ENCODE measurements at places on chromosomes 6 and 20.

DNA sequence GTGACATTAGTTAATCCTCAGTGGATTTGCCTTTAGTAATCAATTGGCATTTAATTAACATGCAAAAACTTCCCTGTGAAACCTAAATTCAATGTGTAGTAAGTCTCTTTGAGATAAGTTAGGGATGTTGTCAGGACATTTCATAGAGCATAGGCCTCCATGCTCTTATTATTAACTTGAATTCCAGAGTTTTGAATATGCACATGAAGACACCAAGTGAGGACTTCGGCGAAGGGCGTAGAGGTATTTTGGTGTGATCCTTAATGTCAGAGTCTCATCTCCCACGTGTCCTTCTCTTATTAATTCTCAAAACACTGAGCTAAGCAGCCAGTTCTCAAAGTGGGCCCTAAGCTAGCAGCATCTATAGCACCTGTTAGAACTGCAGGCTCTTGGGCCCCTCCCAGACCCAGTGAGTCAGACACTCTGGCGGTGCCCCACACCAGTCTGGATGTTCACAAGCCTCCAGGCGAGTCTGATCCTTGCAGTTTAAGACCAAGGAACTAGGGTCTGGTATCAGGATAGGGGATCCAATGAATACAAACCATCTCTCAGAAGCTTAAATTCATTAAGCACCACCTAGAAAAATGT is 292.1 kb downstream of the QKI start:
- no peak for DNase-seq

DNA sequence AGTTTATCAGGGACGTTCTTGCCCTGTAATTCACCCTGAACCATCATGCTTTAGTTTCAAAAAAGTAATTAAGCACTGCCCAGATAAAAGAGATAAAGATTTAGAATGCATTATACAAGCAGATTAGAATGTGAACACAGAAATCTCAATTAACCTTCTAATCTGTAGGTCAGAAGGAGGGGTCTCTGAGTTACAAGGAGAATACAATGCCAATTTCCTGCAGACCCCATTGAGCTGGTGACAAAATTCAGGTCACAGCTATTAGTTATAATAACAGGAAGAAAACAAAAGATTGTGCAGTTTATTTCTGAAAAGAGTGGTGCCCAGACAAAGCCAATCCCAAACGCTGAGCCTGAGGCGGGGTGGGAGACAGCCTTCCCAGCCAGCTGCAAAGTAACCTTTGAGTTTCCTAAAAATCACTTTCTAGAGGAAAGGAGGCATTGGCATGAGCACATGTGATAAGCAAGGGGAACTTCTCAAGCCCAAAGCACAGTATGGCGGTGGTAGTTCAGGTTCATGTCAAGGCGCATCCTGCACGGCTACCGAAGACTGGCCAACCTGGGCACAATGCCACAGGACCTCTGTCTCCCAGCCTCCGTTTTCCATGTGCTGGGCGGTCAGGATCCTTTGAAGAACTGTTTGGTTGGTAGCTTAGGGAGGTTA is 192.5 kb downstream of the TTLL2 start:
- DNase-seq, result no peak

DNA sequence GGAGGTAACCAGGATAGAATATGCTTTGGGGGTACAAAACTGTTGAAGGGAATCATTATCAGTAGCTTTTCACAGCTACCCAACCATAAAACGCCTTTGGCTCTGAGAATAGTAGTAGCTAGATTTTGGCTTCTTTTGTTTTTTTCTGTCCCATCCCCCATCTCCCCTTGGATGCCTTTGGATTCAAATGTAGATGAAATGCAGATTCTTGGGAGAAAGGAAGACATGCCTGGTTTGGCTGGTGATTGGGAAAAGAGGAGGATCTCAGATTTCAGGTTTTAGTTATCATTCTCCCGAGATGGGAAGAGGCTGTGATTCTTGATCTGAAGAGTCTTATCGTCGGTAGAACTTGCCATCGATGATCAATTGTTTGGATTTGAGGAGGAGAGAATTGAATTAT is 3.5 kb upstream of the CDYL start:
- DNase-seq, result no peak

DNA sequence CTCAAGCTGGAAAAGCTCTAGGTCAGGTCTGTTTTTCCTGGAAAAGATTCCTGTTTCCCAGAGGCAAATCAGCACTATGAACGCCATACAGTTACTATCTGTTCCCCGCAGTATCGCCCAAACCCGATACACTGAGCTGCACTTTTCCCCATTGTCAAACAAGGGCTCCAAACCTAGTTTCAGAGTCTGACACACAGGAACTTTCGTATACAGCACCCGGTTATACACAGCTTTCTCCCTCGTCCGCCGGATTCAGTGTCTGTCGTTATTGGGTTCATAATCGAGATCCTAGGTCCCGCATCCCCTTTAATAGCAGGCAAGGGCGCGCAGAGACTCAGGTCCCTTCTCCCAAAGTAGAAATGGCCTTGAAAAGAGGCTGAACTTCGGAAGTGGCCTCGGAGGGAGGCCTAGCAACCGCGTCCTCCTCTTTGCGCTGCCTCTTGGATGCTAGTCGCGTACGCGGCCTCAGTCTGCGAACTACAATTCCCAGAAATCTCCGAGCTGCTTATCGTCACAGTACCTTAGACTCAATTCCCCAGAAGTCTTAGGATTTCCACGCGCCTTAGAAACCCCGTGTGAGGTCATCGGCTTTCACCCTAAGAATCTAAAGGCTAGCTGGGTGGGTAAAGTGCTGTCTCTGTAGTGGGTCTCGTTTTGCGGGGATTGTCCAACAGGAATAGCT is 34.2 kb downstream of the ZNF391 start:
- no peak for DNase-seq

- no peak for DNase-seq
Measured at GRCh38 chr6:76453270-76453669, 380.8 kb upstream of the IMPG1 start.

GRCh38 chr20:23823111-23823510 is 3.4 kb downstream of the CST2 start:
- DNase-seq, result no peak

GRCh38 chr6:26516481-26517427 is 16.7 kb downstream of the BTN1A1 start:
- no peak for DNase-seq

DNA sequence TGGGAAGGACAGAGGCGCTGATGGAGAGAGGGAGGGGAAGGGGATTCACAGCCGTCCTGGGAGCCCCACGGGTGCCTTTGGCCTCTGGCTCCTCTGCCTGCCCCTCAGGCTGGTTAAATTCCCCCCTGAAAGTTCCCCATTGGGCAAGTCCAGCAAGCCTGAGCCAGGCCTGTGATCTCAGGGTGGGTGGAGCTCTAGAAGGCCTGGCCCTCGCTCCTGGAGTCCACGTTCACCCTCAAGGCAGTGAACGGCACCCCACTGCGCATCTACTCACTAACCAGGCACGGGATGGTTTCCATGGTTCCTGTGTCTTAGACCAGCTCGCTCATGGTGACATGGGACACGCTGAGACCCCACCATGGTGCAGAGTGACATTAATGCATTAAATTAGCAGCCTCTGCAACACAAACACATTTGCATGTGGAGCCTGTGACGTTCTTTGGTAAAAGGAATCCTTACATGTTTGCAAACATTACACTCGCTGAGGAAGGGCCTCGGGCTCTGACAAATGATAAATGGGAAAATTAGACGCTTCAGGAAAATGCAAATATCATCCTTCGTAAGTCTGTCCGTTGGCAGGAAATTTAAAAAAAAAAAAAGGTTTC is 452.7 kb downstream of the PREX1 start:
- DNase-seq, result no peak

GRCh38 chr6:87772597-87773530 is 70.8 kb upstream of the AKIRIN2 start:
- DNase-seq, result no peak

DNA sequence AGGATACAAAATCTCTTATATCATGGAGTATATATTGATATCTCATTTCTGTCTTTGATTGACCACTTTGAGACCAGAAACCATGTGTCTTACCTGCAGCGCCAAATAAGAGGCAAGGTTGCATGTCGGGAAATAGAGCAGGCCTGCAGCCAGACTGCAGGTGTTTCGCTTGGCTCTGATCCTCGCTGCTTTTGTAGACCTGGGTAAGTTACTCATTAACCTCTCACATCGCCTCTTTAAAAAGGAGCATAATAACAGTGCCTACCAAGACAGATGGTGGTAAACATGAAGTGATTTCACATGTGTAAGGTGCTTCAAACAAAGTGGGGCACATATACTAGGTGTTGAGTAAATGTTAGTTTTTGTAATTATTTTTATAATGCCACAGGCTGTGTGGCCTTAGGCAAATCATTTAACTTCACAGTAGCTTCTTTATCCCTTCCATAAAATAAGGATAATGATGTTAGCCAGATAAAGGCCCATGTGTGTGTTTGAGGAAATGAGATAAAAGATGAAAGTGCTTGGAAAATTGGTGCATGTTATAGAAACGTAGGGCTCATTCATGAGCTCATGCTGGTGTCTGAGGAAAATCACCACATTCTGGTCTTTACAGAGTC is 248.8 kb upstream of the MAP3K7 start:
- no peak for DNase-seq

DNA sequence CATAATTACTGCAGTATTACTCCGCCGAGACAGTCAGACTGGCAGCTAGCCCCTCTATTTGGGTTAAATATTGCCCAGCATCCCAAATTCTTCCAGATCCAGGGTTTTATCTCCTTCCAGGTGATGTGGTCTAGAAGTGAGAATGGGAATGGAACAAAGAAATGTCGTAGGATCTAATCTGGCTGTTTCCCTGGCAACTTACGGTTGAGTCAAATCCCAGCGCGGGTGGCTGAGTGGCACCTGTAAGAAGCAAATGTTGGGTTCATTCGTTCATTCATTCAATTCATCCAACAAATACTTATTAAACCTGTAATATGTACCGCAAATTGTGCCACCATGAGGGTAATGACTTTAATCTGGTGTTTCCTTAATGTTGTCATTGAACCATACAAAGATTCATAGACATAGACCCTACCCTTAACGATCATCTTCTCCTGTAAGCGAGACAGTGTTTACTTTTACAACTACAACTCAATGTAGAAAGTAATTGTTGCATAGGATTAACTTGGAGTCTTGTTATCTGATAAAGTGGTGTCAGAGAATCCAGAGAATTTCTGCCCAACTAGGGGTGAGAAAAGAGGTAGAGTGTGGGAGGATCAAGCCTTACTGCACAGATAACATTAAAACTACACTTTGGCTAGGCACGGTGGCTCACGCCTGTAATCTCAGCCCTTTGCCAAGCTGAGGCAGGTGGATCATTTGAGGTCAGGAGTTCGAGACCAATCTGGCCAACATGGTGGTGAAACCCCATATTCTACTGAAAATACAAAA is 91.3 kb upstream of the ADGRF1 start:
- DNase-seq, result no peak

GRCh38 chr6:7604003-7604402 is 14.0 kb downstream of the SNRNP48 start:
- DNase-seq, result no peak

GRCh38 chr6:29723262-29723665 is at the start of gene HLA-F:
HLA-F (plus strand) TSS chr6:29723434; CDS start chr6:29723464, 30 bp downstream.
- peak; percentile 76 for DNase-seq

GRCh38 chr6:127266178-127266891 is at the start of gene RNF146:
RNF146 (plus strand) TSS chr6:127266864; CDS start chr6:127280339, 13,475 bp downstream.
- no peak for DNase-seq

GRCh38 chr6:41503827-41504465 is 42.2 kb upstream of the FOXP4 start:
- DNase-seq, result peak; percentile 74

DNA sequence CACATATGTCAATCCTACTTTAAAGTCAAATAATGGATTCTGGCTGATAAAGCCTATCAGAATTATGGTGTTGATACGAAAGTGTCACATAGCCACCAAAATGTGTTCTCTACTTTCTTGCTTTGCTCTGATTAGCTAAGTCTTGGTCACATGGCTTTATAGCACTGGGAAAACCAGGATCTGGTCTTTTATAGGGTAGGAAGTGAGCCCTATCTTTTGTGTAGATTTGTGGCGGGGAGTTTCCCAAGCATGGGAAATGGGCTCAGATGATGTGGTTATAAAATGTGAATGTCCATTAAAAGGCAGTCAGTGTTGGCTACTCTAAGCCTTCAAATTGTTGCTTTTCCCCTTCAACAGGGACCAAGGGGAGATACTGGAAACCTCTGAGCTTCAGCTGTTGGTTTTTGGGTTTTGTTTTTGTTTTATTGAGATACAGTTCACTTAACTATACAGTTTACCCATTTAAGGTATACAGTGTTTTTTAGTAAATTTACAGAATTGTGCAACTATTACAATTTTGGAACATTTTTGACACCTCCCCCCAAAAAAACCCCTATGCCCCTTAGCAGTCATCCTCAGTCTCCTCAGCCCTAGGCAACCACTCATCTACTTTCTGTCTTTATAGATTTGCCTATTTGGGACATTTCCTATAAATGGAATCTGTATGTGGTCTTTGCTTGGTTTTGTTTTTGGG is 12.2 kb downstream of the RRP36 start:
- no peak for DNase-seq

DNA sequence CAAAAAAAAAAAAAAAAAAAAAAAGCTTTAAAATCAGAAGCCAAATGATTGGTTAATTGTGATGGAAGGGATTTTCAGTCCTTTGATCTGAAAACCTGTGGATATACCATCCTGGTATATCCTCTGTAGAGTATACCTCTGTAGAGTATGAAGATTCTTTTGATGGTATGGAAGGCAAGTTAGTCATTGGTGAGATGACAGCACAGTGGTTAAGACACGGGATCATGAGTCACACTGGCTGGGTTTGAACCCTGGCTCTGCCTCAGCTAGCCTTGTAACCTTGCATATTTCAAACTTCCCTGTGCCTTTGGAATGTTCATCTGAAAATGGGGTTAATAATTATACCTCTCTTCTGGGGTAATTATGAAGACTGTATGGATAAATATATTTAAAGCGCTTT is 179.3 kb downstream of the CARMIL1 start:
- no peak for DNase-seq

- no peak for DNase-seq
Measured at GRCh38 chr6:41836022-41836659, 48.6 kb downstream of the TOMM6 start.

GRCh38 chr6:114195027-114195365 is 147.8 kb downstream of the HS3ST5 start:
- no peak for DNase-seq

- no peak for DNase-seq
Measured at GRCh38 chr6:148550569-148550968, 196.3 kb upstream of the UST start.

DNA sequence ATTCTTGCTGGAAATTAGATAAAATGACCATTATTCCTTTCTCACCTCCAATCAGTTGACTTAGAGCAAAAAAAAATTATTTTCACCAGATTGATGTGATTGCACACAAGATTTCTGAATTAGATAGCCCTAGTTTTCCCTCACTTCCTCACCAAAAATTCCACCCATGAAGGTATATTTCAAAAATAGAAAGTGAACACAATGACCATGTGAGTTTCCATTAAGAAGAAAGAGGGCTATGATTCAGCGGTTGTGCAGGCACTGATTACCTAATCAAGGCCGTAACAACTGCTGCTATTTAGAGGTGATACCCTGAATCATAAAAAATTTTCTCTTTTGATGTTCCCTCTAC is 19.5 kb upstream of the RALGAPA2 start:
- DNase-seq, result no peak

DNA sequence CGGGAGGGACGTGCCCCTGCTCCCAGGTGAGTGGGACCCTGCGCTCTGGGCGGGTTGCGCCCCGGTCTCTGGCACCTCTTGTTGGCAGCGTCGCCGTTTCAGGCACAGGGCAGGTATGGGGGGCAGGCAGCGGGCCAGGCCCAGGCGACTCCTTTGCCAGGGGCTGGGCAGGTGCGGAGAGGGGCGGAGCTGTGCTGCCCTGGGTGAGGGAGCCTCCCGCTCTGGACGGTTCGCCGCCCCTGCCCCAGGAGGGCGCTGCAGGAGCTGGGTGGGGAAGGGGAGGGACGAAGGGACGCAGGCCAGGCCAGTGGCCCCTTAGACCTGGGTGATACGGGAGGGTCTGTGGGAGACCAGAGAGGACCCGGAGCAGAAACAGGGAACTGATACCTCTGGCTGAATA is 663.9 kb upstream of the DEFB115 start:
- DNase-seq, result no peak

Measured in ecto neural progenitor cell (in vitro differentiated cells).